ENCODE measurements at places on chromosomes 12 and 14. TPM values are rescaled to one million over a fixed set of nuclear protein-coding genes. Genes with fewer than 3 reads are reported as not detected.

GDF11 gene
- polyA plus RNA-seq = 5.5 TPM

RPGRIP1 gene
- polyA plus RNA-seq = 0.61 TPM

KIF5A gene
- polyA plus RNA-seq = 0.13 TPM

SIX6 gene
- not detected for polyA plus RNA-seq

ARHGEF40 gene
- polyA plus RNA-seq = 17.7 TPM

HCAR1 gene
- polyA plus RNA-seq = 0.26 TPM

FAM181A gene
- not detected for polyA plus RNA-seq

TRIAP1 gene
- 35.9 TPM for polyA plus RNA-seq

RD3L gene
- not detected for polyA plus RNA-seq

Measured in spleen (tissue), 13 donors.